ENCODE measurements at places on chromosomes 3 and 15.

GRCh38 chr3:121232309-121233225 lies 313.2 kb downstream of the POLQ start:
- DNase-seq = no peak

GRCh38 chr3:194272861-194273742 lies 78.0 kb downstream of the CPN2 start:
- DNase-seq = no peak

- DNase-seq = no peak
Measured at GRCh38 chr3:8856721-8857120, 87.3 kb upstream of the OXTR start.

DNA sequence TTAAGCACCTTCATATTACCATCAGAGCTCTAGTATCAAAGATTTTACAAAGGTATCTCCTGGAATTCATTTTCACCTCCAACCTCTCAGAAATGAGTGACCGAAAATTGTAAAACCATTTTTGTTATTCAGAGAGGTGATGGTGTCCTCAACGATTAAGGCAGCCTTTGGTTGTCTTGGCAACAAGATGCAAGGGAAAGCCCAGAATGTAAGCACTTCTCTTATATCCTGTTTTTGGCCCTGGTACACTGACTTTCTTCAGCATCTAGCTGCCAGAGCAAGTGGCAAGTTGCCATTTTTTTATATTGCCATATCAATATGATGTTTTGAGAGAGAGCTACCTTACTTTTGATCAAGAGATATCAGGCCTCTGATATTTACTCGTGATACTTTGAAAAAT lies 384.9 kb upstream of the NECTIN3 start:
- DNase-seq = no peak

- no peak for DNase-seq
Measured at GRCh38 chr15:94253742-94254141, 22.4 kb downstream of the MCTP2 start.

GRCh38 chr3:29215948-29216347 lies 64.9 kb upstream of the RBMS3 start:
- DNase-seq = no peak

DNA sequence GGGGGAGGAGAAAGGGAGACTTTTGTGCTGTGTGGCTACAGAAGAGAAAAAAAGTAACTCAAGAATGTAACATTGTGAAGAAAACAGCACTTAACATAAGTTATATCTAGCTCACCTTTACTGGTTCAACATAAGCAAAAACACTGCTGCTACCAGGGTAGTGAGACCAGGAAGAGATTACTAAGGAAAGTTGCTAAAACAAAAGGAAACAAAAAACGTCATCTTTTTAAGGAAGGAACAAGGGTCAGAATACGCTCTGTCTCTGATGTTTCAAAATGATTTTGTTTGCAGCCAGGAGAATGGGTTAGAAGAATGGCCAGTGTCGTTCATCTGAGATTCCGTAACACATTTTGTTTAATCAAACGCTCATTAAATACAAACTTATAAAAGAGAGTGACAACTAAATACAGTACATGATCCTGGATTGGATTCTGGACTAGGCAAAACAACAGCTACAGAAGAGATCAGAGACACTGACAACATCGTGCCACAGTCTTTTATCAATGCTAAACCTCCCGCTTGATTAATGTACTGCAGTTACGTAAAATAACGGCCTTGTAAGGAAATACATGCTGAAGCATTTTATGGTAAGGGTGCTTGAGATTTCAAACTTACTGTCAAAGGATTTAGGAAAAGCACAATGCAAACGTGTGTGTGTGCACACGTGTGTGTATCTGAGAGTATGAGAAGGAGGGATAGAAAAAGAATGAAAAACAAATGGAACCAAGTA lies 67.7 kb downstream of the FOXP1 start:
- DNase-seq = no peak

Measured in HT-29 (cell line).